Left renal cortex interstitium (tissue), 4 donors: ENCODE measurements at places on chromosomes 1 and 21. TPM values are rescaled to one million over a fixed set of nuclear protein-coding genes. Genes with fewer than 3 reads are reported as not detected.

- DNase-seq = no peak
Measured at GRCh38 chr1:12285496-12286143, 55.8 kb downstream of the VPS13D start.

DNA sequence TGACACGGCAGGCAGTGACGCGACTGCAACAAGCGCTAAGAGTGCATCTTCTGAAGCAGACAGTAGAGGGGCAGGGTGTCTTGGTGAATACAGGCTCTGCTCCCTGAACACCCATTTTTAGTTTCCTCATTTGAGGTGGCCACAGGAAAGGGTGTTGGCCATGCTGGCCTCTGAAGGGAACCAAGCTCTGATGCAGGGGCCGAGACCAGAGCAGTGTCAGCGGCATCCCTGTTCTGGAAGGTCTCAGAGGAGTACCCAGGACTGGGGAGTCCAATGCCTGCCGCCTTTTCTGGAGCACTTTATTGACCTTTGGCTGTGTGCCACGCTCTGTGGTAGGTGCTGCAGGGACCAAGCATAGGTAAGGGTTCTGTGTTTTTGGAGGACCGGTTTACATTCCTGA lies 100.4 kb downstream of the KCNJ6 start:
- no peak for DNase-seq

DNA sequence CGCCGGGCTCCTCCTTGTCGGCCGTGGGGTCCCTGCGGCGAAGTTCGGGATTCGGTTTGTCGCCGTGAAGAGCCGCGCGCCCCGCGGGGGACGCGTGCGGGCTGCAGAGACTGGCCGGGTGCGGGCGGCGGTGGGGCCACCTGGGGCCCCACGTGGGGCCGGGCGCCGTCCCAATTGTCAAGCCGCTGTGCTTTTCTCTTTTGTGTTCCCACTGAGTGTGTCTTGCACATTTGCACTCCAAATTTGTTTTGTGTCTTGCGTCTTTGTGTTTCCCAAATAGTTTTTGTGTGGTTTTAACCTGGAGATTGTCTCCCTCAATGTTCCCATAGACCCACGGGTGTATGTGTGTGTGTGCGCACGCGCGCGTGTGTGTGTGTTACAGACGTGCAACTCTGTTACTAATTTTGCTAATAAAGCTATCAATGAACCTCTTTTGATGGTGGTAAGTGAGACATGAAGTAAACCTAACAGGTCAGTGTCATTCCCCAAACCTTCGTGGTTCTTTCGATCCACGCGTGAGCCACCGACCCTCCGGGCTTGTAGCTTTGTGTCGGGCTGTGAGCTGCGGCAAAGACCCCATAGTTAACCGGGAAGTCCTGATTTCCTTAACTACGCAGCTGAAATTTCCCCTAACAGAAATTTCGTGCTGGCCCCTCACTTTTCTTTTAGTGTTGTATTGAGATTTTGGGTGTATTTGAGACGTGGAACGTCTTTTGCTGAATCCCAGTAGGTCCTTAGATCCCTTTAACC lies 708 bp downstream of the PRDM2 start:
- DNase-seq = no peak

- DNase-seq = peak; percentile 89
Measured at GRCh38 chr1:111507411-111508201, 4.2 kb upstream of the ADORA3 start.

The SAMD13 gene
- 5.7 TPM for polyA plus RNA-seq

DNA sequence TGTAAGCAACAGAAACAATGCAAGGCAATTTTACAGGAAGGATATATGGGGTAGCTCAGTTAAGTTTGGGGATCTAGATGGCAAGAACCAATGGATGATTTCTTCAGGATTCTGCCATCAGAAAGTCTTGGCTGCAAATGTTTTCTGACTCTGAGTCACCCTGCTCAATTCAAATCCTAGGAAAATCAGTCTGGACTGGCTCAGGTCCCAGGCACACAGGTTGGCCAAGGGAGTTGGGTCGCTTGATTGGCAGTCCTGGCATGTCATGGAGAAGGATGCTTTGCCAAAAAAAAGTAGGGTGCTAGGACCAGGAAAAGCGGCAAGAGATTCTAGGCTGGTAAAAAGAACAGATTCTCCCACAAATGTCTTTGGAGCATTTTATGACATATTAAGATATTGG lies 28.9 kb upstream of the S1PR1 start:
- no peak for DNase-seq

The RHEX gene
- polyA plus RNA-seq = 6.4 TPM

DNA sequence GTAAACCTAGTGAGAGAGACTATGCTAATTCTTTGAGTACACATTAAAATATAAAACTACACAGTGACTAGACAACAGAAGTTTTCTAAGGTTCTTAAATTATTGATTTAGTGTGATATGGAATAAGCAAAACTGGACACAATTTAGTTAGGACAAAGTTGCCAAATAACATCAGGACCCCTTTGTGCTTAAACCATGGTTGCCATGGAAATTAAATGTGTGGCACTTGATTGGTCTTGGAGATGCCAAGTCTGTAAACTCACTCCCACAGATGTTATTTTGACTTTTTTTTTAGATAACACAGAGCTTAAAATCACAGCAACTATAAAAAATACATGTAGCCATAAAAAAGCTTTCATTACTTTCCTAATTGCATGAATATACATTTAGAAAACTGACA lies 234.6 kb downstream of the BRINP3 start:
- no peak for DNase-seq

DNA sequence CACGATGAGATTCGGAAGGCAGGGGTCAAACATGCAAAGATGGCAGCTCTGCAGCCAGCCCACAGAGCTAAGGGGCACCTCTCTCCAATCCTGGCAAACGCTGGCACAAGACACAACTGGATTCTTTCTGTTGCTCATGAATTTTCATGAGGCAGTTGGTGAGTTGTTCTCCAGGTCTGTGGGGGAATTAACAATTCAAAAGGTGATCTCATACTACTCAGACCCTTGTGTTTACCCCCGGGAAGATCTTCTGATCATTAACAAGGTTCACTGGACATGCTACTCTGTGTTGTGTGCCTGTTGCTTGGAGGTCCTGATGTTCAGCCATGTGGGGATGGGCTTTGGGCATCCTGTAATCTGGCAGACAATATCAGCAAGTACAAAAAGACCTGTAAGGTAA lies 128.9 kb downstream of the HHAT start:
- no peak for DNase-seq

- no peak for DNase-seq
Measured at GRCh38 chr1:20184997-20185833, 681 bp upstream of the UBXN10 start.

GRCh38 chr21:15842565-15842880 lies 112.7 kb downstream of the USP25 start:
- no peak for DNase-seq

The TAGLN2 gene
- polyA plus RNA-seq = 124 TPM

The TMEM200B gene
- polyA plus RNA-seq = 19.9 TPM

- no peak for DNase-seq
Measured at GRCh38 chr1:2504225-2504948, 22.0 kb downstream of the PANK4 start.

The SGIP1 gene
- polyA plus RNA-seq = 9.8 TPM

The VPS13D gene
- polyA plus RNA-seq = 32.3 TPM

DNA sequence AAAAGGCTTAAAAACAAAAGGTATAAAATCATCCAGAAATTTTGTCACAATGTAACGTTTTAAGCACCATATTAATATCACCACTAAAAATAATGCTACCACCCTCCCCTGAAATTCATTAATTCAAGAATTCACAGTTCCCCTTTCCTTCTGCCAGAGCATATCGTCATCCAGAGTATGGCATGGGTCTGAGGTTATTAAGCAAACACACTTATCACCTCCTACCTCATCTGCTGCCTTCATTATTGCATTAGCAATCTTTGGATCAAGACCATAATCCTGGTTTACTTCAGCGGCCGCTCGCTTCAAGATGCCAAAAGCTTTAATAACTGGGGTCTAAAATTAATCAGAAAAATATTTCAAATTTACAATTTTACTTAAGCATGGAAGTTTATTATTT lies 6.2 kb downstream of the FH start:
- DNase-seq = no peak

DNA sequence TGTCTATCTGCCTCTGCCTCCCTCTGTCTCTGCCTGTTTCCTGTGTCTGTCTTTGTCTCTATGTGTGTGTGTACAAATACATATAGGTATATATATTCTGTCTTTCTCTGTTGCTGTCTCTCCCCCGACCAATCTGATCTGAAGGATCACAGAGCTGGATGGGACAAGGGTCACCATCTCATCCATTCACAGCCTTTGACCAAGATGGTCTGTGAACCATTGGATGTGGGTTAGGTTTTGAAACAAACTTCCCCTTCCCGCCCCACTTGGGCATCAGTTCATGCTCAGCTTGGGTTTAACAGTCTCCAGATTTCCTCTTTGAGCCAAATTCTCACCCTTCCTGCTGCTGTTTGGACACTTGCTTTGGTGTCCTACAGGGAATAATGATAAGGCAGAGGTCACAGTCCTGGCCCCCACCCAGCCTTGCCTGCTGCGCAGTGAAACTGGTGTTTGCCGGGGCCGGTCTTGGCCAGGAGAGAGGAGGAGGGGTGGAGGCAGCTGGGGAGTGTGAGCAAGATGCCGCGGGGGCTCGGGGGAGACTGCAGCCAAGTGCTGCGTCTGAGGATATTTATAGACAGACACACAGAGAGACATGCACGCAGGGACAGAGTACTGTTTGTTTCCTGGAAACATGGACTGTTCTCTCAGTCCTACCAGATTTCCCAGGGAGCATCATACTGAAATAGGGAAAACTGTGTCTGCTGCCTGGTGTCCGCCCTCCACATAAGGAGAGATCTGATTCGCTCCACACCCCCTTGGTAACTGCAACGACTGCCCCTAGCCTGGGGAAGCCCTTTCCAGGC lies 27.0 kb upstream of the BTG2 start:
- no peak for DNase-seq

DNA sequence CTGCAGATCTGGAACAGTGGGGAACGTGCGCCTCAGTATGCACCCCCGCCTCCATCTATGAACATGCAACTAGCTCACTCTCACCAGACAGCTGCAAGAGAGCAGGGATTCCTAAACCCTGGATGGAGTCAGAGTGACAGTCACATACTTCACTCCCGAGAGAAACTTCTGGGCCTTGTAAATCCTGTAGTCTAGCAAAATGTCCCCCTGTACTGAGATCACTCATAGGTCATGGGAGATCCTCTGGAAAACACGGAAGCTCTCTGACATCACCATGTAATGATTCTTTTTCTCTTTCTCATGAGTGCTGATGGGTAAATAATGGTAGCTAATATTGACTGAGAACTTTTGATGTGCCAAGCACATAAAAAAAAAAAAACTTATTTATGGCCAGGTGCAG lies 23.4 kb upstream of the TARDBP start:
- no peak for DNase-seq

DNA sequence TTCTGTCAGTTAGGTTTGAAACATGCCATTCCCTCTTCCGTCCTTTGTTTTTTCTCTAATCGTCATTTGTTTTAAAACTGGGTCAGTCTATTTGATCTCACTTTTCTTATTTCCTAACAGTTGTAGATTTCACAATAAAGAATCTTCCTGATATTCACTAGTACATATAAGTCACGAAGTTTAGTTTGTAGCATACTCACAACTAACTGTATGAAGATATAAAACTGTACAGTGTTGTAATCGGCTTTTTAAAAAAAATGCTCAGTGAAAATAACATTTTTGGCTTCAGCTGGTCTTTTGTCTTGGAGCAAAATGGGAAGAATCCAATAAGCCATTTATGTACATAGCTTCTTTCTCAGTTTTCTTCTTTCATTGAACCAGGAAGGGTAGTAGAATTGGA lies 78.3 kb downstream of the NCAM2 start:
- no peak for DNase-seq

The C1QA gene
- polyA plus RNA-seq = 12.9 TPM

- DNase-seq = no peak
Measured at GRCh38 chr1:162626094-162626493, 6.2 kb upstream of the DDR2 start.

The EFCAB14 gene
- 92.8 TPM for polyA plus RNA-seq

DNA sequence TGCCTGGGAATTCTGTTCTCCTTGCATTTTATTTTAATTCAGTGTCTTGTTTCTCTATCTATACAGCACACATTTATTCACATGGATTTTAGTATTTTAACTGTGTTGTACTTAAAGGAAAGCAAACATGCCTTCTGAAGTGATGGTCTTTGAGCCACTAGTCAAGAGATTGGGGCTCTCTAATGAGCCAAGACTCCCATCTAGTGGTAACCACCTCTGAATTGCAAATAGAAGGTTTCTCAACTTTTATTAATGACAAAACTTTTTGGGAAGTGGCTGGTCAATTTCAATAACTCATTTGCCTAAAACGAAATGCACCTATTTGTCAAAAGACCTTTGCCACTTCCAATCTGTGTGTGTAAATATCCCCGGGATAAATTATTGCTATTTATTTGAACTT lies 199.6 kb downstream of the LTN1 start:
- no peak for DNase-seq

DNA sequence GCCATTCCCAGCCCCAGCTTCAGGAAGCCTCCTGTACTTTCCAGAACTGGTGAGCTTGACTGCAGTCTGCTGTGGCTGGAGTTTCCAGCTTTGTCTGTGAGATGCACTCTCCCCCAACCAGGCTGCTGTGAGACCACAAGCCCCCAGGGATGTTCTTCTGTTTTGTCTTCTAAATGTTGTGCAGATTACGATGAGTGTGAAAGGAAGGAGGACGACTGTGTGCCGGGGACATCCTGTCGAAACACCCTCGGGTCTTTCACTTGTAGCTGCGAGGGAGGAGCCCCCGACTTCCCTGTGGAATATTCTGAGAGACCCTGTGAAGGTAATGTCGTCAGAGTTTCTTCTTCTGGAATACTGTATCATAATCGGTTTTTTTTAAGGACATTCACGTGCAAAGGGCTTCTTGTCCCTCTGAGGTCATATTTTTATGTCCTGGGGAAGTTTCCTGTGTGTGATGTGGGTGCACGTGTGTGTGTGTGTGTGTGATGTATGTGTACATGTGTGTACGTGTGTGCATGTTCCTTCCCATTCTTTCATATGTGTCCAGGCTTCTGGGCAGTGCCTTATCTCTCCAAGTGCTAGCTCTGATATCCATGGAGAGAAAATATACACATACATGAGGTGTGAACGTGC lies 49.9 kb downstream of the UMODL1 start:
- no peak for DNase-seq

DNA sequence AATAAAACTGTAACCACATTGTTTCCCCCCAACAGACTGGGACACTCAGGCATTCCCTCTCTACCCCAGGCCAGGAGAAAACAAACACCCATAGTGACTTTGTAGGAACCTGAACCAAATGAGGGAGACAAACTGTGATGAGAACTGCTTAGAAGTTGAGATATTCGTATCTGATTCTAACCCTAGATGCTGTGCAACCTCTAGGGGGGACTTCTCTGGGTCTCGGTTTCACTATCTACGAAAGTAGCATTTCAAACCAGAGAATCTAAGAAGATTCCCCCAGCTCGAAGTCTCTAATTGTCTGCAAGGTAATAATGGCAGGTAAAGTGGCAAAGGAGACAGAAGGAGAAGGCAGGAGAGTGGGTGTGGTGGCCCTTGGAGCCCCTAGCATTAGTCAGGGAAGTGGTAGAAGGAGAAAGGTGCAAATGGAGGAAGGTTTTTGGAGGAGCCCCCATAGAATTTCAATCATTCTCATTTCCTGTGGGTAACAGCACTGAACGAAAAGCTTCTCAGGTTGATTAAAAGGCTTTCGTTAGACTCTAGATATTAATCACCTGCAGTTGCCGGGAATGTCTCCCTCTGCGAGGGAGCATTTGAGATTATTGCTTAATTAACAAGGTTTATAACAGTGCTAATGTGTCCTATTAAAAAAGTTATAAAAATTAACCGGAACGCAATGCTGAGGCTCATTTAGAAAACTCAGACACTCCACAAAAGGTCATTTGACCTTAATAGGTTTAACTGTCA lies 46.4 kb downstream of the BEND5 start:
- no peak for DNase-seq

GRCh38 chr21:34611528-34611927 lies 3.4 kb downstream of the RCAN1 start:
- DNase-seq = no peak

GRCh38 chr21:40490408-40490807 lies 356.6 kb downstream of the DSCAM start:
- DNase-seq = no peak
